Anterior cingulate cortex (tissue), 58 donors: ENCODE measurements at places on chromosomes 2 and 18.
A peak's percentile ranks its signal among the peaks of the same experiment; 100 is the strongest.

DNA sequence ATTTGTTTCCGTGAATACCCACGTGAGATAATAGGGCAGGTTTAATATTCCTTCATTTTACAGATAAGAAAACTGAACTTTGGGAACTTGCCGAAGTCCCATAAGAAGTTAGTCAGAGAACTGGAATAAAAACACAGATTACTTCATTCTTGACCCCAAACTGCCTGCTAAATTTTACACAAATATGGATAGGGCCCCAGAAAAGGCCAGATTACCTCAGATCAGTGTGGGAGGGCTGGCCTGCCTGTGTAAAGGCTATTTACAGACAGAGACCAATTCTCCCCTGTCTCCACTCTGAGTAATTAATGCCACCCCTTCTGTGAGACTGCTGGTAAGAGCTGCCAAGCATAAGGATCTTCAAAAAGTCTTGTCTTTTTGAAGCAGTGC, 139.2 kb downstream of the MGAT5 start:
- no peak for DNase-seq

DNA sequence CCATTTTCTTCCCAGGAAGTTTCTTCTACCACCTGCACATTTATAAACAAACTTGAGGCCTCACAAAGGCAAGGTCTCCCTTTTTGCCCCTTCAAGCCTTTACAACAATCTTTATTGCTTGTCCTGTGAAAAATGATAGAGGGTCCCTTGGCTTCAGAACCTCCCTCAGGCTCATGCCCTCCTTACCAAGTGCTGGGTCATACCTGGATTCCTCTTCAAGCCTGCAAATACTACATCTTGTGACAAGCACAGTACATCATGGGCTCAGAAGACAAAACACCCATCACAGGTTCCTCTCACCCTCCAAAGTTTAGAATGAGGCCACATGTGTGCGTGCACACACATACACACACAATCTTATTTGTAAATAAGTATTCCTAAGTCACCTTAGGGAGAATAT, 9.1 kb downstream of the CAPN14 start:
- no peak for DNase-seq

GRCh38 chr18:59704146-59704545, 6.9 kb upstream of the CCBE1 start:
- no peak for DNase-seq

GRCh38 chr2:196591621-196592022, 47.9 kb upstream of the CCDC150 start:
- no peak for DNase-seq

GRCh38 chr18:57205641-57206040, 58.8 kb downstream of the BOD1L2 start:
- no peak for DNase-seq

- no peak for DNase-seq
These were observed 48.1 kb downstream of the TMEM185B start for GRCh38 chr2:120174963-120175581.

DNA sequence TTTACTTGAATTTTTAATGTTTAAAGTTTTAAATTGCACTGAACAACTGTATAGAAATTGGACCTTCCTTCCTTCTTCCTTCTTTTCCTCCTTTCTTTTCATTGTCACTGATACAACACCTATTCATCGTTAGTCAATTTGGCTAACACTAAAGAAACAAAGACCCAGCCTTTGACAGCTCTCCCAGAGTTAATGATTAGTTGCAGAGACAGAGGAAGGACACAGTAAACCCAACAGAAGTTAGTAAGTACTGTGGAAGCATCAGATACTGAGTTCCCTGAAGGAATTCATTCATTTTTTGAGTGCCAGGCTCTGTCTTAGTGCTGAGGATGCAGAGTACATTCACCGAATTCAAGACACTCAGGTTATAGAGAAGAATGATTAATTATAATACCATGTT, 77.9 kb upstream of the RAB27B start:
- no peak for DNase-seq

DNA sequence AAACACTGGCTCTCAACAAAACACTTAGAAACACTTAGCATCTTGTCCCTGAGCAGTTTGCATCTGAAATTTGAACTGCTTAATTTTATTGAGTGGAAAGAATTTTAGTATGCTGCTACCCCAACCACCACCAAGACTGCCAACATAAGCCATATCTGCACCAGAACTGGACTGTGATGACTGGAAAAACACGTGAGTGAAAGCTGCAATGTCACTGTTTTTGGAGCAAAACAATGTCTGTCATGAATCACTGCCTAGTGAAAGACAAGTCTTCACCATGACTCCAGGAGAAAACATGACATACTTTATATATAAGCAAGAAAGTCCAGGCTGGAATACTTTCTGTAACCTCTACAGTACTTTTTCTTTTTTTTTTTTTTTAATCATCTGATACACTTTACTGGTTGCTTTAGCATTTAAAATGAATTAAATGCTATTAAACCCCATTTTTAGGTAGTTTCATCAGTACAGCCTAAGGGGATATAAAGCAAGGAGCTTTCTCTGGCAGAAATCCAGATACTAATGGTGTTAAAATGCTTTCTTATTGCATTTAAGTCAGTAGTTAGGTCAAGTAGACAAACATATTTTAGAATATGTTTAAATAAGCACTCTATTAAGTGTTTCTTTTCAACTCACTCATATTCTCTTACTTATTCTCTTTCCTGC, 2129.4 kb upstream of the PIK3C3 start:
- DNase-seq = no peak

DNA sequence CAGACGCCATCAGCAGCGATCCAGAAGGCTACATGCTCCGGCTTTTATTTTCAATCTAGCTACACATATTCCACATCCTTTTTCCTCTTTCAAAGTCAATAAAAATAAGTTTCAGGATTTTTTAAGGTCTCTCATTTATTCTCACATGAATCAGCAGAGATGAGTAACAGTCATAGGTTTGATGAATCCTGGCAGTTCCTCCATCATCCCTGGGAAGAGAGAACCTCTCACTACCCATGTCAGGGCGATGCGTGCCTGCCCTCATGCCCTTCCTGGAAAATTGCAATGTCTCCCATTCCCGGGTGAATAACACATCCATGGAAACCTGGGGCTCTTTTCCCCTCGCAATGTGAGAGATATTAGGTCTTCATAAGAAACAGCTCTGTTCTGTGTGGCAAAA, 301.1 kb upstream of the SMIM21 start:
- no peak for DNase-seq

- no peak for DNase-seq
These were observed 449.8 kb downstream of the NRXN1 start for GRCh38 chr2:50582164-50582563.

DNA sequence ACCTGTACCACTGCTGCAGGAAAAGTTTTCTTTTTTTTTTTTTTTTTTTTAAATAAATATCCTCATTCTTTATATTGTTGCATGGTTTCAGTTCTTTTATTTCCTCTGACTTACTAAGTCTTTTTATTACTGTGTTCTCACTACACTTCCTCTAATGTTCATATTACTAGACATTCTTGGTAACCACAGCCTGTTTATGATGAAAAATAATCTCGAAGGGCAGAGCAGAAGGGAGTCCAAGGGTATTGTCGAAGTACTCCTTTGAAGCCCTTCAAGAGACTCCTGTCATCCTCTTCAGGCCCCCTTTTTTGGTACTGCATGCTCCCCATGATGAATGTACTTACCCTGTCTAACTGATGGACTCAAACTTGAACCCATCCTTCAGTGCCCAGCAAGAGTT, 61.2 kb downstream of the RND3 start:
- DNase-seq = no peak

DNA sequence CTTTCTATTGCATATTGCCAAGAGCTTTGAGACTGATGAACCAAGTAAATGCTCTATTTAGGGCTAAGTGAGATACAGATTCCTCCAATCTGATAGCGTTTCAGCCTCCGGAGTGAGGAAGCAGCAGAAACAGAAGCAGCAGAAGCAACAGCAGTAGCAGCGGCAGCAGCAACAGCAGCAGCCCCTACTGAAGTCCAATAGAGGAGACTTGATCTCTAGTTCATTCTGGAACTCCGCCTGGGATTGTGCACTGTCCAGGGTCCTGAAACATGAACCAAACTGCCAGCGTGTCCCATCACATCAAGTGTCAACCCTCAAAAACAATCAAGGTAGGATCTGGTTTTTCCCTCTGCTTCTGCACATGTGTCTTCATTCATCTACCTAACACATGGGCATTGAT, at the start of gene DPP10:
DPP10 (plus strand) TSS at position 132 of the 400 bp plus-strand sequence.
- no peak for DNase-seq

- DNase-seq = peak; percentile 87
These were observed 819.6 kb upstream of the FSHR start for GRCh38 chr2:49973917-49974368.

- no peak for DNase-seq
These were observed 50.0 kb downstream of the SFXN5 start for GRCh38 chr2:73021371-73022010.

DNA sequence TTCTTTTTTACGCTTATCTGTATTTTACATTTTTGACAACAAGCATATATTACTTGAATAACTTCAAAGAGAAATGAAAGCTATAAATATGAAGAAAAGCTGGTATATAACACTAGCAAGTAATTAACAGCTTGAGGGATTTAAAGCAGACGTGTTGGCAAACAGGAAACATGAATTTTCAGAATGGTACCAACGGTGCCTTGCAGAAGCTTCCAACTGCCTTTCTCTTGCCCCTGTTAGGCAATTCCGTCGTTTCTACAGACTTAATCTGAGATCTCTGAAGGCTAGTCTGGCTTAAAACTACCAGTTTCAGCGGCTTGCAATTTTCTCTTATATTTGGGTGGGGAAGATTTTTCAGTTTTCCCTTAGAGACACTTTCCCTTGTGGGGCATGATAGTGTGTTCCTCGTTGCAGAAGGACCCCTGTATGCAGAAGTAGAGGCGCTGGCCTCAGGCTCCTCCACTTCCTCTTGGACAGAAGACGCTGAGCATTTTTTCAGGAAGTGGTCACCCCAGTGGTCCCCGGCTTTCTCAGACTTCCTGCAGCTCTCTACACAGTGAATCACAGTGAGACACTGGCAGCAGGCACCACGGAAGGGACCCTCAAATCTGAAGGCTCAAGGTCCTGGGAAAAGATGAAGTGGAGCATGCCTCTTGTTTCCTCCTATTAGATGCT, 56.2 kb upstream of the SLC16A14 start:
- DNase-seq = no peak

- no peak for DNase-seq
These were observed 406.1 kb downstream of the SLC4A3 start for GRCh38 chr2:220033546-220033945.

DNA sequence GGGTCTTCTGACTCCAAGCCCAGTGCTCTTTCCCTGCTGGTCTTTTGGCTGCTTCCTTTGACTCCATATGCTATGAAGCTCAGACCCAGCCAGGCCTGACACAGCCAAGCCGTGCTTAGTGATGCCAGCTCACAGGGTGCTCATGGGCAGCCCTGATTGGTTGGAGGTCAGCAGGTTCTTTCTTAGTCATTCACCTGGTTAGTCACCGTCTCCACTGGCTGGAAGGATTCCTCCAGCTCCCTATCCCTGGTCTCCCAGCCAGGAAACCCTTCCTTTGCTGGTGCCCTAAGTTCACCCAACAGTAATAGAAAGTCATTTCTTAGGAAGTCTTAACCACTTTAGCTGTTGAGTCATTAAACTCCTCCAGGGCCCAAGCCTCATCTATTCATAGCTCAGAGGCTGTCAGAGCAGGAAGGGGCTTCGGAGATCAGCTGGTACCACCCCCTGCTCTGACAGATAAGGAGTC, 3.9 kb downstream of the KCNK3 start:
- no peak for DNase-seq

DNA sequence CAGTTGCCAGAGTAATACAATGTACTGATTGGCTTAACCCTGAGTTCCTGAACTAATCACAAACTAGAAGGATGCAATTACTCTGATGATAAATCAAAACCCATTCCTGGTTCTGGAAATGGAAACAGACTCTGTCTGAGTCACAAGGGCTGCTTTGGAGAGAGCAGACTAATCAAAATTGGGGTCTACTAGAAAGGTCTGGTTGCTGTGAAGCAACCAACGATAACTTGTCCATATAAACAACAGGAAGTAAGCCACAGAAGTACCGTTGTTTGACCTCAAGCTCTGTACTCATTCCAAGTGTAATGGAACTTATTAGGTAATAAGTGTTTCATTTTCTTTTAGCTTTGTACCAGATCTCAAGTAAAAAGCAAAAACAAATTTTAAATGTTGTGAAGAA, 49.7 kb downstream of the RASGRP3 start:
- DNase-seq = no peak
